NCI-H1417 treated with DMSO at 0.1 percent for 48 hours (cell line): ENCODE measurements at places on chromosomes 7 and 10.

DNA sequence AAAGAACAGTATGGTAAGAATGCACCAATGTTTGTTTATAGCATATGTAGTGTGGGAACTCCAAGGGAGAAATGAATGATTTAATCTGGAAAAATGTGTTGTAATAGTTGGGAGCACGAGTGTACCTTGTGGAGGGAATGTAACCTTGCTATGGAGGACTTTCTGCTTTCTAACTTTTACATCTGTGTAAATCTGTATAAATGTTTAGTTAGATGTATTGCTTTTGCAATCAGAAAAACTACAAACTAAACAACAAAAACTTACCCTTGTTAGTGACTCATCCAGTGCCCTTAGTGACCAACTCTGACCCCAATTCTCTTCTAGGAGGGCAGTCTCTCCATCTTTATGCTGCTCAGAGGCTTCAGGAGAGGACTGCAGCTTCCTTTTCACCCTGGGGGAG lies 89.3 kb downstream of the CCNY start:
- DNase-seq = no peak

GRCh38 chr7:30647589-30648364 lies 34.5 kb downstream of the CRHR2 start:
- DNase-seq = no peak

GRCh38 chr10:31760674-31761081 lies 168.0 kb downstream of the ARHGAP12 start:
- DNase-seq = no peak

GRCh38 chr7:41979834-41980307 lies 257.1 kb downstream of the GLI3 start:
- no peak for DNase-seq

GRCh38 chr7:157715938-157716280 lies 379.1 kb downstream of the DNAJB6 start:
- DNase-seq = no peak

- DNase-seq = no peak
Measured at GRCh38 chr7:142405122-142405765, 147.4 kb upstream of the PRSS58 start.

- DNase-seq = no peak
Measured at GRCh38 chr10:56991591-56992069, 630.6 kb upstream of the ZWINT start.

- no peak for DNase-seq
Measured at GRCh38 chr10:6570893-6571292, 9.2 kb downstream of the PRKCQ start.

GRCh38 chr7:157549612-157550299 lies 213.0 kb downstream of the DNAJB6 start:
- DNase-seq = no peak

DNA sequence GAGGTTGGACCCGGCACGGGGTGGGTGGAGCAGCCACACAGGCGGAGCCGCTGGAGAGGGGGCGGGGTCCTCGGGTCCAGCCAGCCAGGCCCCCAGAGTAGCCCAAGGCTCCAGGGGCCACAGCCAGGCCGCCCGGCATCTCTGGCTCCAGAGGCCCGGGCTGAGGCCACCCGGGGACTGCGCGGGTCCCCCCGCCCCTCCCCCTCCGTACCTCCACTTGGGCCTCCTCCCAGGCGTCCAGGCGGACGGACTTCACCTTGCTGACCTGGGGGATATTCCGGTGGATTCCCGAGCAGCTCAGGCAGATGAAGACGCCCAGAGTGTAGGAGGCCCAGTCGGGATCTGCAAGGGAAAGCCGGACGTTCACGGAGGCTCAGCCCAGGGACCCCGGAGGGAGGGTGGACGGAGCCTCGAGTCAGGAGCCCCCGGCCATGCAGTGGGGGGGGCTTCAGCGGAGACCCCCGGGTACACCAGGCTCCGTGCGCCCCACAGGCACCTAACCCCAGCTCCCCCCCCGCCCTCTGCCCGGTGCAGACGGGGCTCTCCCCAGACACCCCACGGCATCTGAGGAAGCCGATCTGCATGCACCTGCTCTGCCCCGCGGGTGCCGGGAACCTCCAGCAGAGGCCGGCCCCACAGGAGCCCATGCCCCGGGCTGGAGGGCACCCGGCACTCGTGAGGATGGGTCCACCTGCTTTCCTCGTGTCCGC lies 19.2 kb downstream of the ADAP1 start:
- DNase-seq = no peak

DNA sequence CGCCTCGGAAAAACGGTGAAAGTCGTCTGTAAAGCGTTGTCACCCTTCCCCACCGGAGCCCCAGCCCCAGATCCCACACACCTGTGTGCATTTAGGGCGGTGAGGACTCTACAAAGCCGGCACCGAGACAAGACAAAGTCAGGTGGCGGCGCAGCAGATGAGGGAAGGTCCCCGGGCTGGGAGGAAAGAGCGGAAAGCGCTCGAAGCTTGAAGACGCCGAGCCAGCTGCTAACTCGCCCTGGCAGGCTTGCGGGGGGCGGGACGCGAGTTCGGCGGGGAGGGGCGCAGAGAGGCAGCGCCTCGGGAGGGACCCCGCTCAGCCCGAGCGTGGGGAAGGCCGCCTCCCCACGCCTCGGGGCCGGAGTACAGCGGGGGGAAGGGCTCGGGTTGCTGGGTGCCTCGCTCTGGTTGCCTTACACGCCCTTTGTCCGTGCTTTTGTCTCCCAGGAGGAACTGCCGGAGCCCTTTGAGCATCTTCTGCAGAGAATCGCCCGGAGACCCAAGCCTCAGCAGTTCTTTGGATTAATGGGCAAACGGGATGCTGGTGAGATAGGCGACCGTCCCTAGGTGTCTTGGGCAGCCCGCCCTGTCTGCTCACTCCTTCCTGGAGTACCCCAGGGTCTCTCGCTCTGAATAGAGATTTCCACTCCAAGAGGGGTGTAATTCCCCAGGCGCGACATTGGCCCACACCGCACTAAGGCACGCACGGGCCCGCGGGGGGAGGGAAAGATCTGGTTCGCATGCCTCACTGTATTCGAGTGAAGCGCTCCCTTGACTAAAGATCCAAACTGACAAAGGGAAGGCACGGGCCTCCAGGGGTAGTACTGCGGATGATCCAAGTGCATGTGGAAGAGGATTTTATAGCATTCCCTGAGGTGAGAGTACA lies 1.6 kb downstream of the TAC1 start:
- no peak for DNase-seq

- no peak for DNase-seq
Measured at GRCh38 chr7:91636129-91636724, 244.3 kb downstream of the MTERF1 start.

DNA sequence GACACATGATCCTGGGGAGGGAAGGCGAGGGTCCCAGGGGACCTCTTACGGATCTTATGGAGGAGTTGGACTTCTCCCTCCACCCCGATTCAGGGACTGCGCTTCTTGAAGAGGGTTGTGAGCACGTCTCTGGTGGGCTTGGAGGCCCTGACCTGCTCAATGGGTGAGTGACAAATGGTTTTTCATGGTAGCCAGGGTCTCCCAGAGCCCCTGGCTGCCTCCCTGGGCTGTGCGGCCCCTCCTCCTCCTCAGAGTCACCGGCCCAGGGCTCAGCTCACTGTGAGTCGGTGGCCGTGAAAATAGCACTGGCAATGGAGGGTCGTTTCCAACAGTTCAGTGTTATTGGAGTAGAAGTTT lies 26.6 kb downstream of the INPP5A start:
- DNase-seq = no peak

GRCh38 chr7:26627891-26628341 lies 236.5 kb downstream of the SKAP2 start:
- DNase-seq = peak; percentile 19

DNA sequence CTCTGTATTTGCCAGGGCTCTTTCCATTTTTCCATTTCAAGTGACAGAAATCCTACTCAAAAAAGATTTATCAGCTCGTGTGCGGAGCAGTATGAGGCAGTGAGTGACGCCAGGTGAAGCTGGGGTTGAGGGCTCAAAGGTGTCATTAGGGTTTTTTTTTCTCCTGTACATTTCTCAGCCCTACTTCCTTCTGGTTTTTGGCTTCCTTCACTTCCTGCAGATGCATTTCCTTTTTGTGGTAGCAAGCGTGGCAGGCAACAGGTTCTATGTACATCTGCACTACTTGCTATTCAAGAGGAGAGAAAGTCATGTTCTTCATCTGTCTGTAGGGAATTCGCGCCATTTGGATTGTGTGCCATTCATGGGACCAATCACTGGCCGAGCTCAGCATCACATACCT lies 52.8 kb upstream of the AOAH start:
- DNase-seq = no peak

- DNase-seq = no peak
Measured at GRCh38 chr7:134744569-134744968, 34.9 kb upstream of the CALD1 start.

DNA sequence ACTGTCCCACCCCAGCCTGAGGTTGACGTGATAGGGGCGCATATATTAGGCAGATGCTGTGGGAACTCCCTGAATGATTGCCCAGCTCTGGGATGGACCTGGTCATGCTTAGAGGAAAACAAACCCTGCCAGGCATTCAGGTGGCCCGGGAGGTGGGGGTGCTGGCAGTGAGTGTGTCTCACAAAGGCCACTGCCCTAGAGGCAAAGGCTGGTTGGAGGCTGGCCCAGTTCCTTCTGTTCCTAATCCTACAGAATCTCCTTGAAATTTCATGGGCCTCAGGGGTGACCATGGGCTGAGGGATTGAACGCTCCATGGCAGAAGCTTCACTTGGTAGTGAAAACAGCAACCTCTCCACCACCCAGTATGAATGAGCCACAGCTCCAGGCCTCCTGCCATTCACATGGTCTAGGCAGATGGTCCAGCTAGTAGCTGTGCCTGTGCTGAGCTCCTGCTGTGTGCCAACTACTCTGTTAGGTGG lies 25.6 kb downstream of the ADRA2A start:
- DNase-seq = no peak

DNA sequence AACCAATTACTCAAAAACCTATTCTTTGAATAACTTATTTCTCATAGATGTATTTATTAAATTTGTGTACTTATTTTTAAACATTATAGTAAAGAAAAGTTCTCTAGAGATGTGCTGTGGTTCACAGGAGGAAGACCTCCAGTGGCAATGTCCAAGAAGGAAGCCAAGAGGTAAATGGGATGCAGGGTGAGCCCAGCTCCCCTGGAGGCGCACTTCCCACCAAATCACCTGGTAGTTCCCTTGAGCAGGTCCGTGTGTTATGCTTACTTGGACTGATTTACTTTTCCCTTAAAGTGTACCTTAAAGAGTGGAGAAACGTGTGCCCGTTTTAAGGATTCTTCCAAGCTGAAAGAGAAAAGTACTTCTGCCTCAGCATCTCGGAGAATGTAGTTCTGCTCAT lies 55.3 kb downstream of the PAXIP1 start:
- DNase-seq = no peak

GRCh38 chr7:103150192-103150591 lies 1.3 kb upstream of the NAPEPLD start:
- DNase-seq = no peak

GRCh38 chr7:23893942-23894891 lies 184.2 kb downstream of the STK31 start:
- no peak for DNase-seq

- no peak for DNase-seq
Measured at GRCh38 chr7:13333371-13333770, 645.9 kb downstream of the ARL4A start.

DNA sequence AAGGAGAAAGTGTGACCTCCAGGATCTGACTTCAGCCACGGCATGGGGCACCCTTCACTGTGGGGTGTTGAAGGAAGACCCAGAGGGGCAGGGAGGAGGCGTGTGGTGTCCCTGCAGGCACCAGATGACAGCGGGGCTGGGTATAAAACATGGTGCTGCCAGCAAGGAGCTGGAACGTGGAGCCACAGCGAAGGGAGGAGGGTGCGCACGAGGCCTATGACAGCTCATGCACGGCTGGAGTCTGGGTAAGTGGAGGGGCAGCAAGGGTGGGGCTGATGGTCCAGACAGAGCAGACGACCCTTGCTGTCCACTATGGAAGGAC lies 27.8 kb upstream of the FOXL3 start:
- DNase-seq = no peak

DNA sequence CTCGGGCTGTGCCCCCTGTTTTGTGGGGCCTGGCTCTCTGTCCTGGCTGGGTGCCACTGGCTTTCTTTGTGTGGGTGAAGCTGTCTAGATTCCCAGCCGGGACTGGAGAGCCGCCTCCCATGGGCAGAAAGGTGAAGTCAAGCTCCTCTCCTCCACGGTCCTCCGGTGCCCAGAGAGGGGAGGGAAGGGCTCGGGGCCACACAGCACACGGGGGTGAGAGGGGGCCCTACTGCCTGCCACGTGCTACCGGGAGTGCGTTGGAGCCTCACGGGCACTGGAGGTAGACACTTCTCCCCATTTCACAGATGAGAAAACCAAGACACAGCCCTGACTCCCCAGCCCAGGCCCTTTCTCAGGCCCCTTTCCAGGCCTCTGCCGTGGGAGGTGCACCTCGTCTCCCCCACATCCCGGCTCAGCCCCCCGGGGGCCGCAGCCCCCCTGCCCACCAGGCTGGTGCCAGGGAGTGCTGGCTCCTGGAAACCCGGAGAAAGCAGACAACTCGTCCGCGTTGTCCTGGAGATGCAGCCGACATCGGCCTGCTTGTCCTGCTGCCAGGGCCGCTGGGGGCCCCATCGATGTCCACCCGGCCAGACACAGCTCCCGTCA lies 55.8 kb downstream of the UNCX start:
- DNase-seq = no peak

GRCh38 chr7:16711730-16712129 lies 41.8 kb upstream of the TSPAN13 start:
- no peak for DNase-seq

DNA sequence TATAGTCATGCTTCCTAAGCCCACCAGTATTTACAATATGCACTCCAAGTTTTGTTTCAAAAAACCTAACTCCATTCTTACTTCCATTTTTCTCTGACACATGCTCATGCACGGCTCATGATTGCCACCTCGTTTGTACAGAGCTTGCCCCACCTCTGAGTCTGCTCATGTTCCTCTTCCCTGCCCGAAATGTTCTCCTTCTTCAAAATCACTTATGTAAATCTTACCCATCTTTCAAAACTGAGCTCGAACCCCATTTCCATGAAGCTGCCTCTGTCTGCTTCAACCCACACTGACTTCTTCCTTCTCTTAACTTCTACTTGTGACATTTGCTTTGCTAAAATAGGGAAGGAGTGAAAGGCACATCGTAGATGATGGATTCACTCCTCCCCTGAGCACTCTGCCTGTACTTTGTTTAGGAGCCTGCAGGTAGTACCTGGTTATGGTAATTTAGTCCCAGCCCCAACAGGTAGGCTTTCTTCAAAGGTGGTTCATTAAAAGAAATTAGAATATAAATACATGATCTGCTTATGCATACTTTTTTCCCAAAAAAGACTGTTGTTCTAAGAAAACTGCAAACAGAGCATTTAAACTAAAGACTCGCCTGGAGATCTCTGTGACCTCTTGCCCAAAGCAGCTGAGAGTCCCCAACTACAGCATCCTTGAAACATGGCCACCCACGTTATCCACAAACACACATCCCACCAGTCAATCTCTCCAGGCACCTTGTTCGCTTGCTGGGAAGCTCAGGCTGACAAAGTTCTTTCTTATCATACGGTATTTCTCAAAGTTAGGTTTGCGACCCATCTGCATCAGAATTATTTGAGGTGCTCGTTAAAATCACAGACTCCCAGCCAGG lies 172.0 kb downstream of the DGKI start:
- DNase-seq = no peak
